ENCODE measurements at places on chromosomes 12 and 14.

DNA sequence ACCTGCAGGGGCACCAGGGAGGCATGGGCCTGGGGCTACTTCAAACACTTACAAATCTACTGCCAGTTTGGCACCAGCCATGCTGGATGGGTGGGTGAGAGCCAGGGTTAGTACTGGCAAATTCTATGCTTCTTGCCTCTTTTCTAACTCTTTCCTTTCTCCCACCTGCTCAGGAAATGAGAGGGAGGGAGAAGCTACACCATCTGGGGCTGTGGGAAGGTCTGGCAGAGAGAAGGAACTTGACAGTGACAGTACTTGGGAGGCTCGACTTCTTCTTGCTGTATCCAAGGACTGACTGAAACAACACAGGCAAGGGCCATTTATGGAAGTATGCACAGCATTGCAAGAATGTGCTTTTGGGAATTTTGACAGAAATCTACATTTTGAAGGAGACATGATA, 149.6 kb upstream of the DYRK2 start:
- DNase-seq, result no peak

DNA sequence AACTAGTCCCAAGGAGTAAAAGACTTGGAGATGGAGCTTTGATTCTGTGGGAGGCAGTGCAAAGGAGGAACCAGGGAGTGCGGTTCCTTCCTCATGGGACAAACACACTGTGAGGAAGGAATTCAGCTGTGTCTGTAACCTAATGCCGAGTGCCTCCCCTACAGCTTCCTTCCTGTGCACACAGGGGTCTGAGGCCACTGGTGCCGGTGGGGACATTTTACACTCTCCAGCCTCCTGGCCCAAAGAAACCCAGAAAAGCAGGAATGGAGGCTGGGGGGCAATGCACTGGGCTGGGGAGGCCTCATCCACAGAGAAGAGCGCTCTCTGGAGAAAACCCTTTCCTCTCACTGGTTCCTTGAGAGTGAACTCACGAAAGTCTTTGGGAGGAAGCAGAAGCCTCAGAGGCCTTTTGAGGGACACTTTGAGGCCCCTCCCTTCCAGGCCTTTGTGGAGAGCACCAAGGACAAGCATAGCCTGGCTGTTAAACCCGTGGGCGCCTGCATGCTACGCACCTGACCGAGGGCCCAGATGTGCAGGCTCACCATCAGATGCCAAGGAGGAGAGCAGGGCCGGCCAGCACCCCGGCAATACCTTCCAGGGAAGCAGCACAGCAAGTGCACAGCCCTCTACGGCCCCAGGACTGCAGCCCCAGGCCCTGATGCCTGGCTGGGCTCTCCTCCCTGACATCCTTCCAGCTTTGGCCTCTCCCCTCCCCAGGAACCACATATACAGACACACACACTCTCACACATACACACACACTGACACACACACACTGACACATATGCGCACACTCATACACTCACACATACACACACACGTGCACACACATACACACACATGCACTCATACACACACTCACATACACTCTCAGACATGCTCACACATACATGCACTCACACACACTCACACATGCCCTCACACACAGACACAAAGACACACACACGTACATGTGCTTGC, 52.0 kb downstream of the NFKBIA start:
- DNase-seq, result no peak

GRCh38 chr12:100229036-100229635, 28.5 kb downstream of the ACTR6 start:
- no peak for DNase-seq

GRCh38 chr12:125434936-125435443, 369.8 kb downstream of the AACS start:
- DNase-seq, result no peak

- no peak for DNase-seq
Observed at GRCh38 chr12:49111206-49111605, 559 bp upstream of the LMBR1L start.

- peak; percentile 68 for DNase-seq
Observed at GRCh38 chr12:103840462-103840875, 565 bp downstream of the NT5DC3 start.

Data from stimulated activated CD4-positive, alpha-beta T cell treated with anti-CD3 and anti-CD28 coated beads, Interleukin-15, amount 100 ng/mL, for 24 hours (primary cell).